ENCODE measurements at places on chromosomes 6 and 20.

- DNase-seq = no peak
Observed at GRCh38 chr20:63734946-63735858, 1.3 kb upstream of the LIME1 start.

DNA sequence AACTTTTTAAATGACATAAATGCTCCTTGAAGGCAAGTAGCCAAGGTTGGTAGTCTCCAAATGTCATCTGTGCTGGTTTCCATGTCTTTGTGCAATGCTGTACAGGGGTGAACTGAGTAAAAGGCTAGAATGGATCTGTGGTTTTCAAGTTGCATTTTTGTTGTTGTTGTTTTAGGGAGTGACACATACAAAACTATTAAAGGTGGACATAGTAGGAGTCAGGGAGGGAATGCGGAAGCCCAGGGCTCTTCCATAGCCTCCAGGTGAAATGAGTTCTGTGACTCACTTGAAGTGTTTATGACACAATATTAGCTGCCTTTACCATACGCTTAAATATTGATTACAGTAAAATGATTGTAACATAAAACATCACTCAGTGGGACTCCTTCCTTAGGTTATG lies 22.5 kb upstream of the QKI start:
- no peak for DNase-seq

- no peak for DNase-seq
Observed at GRCh38 chr20:34078540-34078939, 33.5 kb downstream of the EIF2S2 start.

- no peak for DNase-seq
Observed at GRCh38 chr6:79170959-79171358, 63.5 kb downstream of the HMGN3 start.

GRCh38 chr6:30565772-30566171 lies 5.5 kb upstream of the ABCF1 start:
- no peak for DNase-seq

GRCh38 chr6:145247692-145248419 lies 487.5 kb downstream of the EPM2A start:
- no peak for DNase-seq

- no peak for DNase-seq
Observed at GRCh38 chr20:24768713-24769601, 180.1 kb upstream of the CST7 start.

DNA sequence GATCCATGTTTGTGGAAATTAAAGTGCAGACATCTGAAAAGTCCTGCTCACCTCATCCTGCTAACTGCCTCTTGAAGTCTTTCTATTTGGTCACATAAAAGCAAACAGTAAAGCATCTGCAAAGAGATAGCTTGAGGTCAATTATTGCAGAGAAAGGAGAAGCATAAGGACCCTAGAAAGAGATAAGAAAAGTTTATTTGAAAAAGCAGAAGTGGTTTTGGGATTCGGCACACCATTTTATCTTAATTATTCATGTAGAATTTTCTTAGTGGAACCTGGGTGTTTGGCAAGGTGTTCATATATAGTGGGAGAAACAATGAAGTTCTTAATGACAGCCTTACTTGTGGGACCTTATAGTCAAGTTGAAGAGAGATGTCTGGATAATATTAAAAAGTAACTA lies 280.8 kb downstream of the CENPW start:
- no peak for DNase-seq

- DNase-seq = no peak
Observed at GRCh38 chr20:9099372-9099771, 30.5 kb downstream of the PLCB4 start.

GRCh38 chr6:125831659-125832058 lies 40.9 kb downstream of the NCOA7 start:
- DNase-seq = no peak

GRCh38 chr20:54062812-54063280 lies 7.5 kb downstream of the BCAS1 start:
- DNase-seq = no peak

- DNase-seq = no peak
Observed at GRCh38 chr6:20606831-20607230, 72.6 kb downstream of the CDKAL1 start.

- no peak for DNase-seq
Observed at GRCh38 chr20:61297986-61298385, 45.9 kb downstream of the CDH4 start.

DNA sequence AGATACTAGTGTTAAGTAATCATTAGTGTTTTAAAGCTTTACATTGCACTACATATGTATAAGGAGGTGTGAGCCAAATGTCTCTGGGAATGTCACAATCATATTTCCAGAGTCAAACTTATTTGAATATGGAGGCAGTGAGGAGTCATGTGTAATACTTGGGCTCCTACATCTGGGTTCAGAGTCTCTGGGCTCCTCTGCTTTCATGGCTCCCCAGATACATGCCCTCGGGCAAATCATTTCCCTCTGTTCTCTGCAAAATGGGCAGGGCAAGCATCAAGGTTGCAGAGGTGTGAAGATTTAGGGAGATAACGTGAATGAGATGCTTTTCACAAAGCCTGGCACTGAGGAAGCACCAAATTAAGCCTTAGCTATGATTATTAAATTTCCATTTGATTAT lies 138.3 kb upstream of the SGK1 start:
- DNase-seq = no peak

DNA sequence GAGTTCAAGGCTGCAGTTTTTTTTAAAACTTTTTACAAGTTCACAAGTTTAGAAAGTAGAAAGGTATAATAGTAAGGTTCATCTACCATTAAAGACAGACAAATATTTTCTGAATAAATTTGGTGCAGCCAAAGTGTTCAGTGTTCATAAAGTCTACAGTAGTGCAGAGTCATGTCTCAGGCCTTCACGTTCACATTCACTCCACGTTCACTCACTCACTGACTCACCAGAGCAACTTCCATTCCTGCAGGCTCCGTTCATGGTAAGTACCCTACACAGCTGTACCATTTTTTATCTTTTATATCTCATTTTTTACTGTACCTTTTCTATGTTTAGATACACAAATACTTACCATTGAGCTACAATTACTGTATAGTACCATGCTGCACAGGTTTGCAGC lies 67.6 kb downstream of the B4GALT5 start:
- no peak for DNase-seq

DNA sequence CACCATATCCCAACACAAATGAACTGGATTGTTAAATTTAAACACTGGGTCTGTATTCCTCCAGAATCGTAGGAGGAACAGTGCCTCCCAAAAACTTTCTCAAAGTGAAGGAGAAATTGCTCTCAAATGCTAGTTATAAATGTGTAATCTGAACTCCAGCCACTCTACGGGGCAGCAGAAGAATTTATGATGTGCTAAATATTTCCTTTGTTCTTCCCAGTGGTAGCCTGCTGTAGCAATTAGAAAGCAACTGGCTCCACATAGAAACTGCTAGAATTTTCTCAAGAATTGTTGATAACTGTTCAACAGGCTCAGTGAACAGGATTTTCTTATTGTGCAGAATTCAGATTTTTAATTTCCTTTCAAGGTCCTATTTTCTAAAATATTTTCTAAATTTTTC lies 49.8 kb upstream of the EYA4 start:
- no peak for DNase-seq

- no peak for DNase-seq
Observed at GRCh38 chr6:36426622-36427021, 16.0 kb downstream of the PXT1 start.

- no peak for DNase-seq
Observed at GRCh38 chr20:57252559-57253162, 13.8 kb downstream of the BMP7 start.

DNA sequence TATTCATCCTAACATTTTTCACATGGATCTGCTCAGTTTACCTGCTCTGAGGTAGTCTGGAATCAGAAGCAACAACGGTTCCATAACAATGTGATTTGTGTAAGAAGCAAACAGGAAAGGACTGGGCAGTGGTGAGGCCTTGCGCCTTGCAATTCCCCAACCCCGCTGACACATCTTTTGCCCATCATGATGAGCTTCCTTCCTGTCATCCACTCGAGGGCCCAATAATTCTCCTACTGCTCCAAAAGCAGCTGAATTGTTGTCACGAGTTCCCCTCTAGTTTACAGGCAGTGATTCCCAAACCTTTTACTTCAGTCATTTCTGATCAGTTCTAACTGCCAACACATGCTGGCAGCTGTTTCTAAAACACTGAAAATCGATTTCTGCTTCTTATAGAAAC lies 22.9 kb downstream of the STX7 start:
- no peak for DNase-seq

DNA sequence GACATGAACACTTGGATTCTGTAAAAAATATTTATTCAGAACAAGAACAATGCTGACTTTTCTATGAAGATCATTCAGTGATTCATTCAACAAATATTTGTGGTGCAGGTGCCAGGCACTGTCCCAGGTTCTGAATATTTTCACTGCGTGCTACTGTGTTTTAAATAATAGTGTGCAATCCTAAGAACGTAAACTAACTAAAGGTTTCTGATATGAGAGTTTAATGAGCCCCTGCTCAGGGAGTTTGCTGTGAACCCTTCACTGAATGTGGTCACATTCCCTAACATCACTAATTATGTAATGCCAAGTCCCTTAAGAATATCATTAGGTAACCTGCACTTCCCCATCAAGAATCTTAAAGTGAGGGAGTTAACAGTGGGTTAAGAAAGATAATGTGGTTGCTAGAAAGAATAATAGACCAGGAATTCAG lies 1.7 kb upstream of the TMEM170B start:
- DNase-seq = no peak

GRCh38 chr6:164085091-164086075 lies 670.9 kb downstream of the QKI start:
- DNase-seq = no peak

DNA sequence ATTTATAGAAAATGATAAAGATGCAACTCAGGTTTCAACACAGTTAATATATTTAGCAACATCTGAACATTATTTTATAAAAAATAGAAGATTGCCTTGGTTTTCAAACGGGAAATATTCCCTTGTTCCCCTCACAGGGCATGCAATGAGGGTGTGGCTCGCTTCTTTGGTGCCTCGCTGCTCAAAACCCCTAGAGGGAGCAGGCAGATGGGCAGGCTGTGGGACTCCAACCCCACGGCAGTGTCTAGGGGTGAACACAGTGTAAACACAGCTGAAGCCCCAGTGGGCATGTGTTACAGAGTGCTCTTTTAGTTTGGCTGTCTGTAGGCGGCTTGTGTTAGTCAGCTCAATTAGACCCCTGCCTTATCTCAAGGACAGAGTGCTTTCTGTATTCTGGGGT lies 560.8 kb upstream of the IMPG1 start:
- DNase-seq = no peak
